ENCODE measurements at places on chromosomes 3 and 15.

DNA sequence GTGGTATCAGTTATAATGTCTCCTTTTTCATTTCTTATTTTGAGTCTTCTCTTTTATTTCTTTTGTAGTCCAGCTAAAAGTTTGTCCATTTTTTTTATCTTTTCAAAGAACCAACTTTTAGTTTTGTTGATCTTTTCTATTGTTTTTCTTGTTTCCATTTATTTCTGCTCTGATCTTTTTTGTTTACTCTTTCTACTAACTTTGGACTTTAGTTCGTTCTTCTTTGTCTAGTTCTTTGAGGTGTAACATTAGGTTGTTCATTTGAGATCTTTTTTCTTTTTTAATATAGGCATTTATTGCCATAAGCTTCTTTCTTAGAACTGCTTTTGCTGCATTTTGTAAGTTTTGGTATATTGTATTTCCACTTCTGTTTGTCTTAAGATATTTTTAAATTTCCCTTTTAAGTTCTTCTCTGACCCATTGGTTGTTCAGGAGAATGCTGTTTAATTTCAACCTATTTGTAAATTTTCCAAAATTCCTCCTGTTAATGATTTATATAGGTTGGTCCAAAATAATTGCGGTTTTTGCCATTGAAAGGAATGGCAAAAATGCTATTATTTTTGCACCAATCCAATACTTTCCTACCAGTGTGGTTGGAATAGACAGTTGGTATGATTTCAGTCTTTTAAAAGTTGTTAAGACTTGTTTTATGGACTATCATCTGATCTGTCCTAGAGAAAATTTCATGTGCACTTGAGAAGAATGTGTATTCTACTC is 51.2 kb downstream of the KAT2B start:
- no peak overlapping the region for H3K4me3 ChIP-seq
- no peak overlapping the region for H3K27ac ChIP-seq
- DNase-seq, result no peak
- no peaks in the 10 kb centered on the region for H3K27me3 ChIP-seq
- H3K36me3 ChIP-seq, result no peaks in the 10 kb centered on the region

DNA sequence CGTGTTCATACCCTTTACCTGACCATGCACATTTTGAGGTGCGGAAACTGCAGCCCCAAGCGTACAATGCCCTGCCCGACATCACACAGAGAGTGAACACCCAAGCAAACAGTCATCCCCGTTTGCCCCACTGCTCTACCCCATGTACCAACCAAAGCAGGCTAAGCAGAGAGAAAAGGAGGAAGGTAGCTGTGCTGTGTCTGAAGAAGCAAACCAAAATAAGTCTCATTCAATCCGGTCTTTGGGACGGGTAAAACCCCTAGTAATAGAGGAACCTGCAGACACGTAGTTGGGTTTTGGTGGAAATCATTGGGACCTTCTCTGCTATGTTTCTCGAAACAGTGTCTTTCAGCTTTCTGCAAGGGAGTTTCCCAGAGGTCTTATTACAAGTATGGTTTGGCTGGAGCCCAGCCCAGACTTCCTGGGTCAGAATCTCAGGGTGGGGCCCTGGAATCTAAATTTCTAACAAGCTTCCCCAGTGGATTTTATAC is 164.6 kb upstream of the HES1 start:
- no peak overlapping the region for H3K27ac ChIP-seq
- DNase-seq, result peak; percentile 59
- peaks cover 17% of the 10 kb centered on the region for H3K4me1 ChIP-seq
- H3K4me3 ChIP-seq, result no peak overlapping the region
- H3K36me3 ChIP-seq, result no peaks in the 10 kb centered on the region
- H3K27me3 ChIP-seq, result peaks cover 64% of the 10 kb centered on the region

GRCh38 chr15:39914977-39915376 is 5.1 kb downstream of the GPR176 start:
- H3K4me1 ChIP-seq, result no peaks in the 10 kb centered on the region
- no peaks in the 10 kb centered on the region for H3K27me3 ChIP-seq
- no peak overlapping the region for H3K27ac ChIP-seq
- no peaks in the 10 kb centered on the region for H3K36me3 ChIP-seq
- DNase-seq, result no peak
- no peak overlapping the region for H3K4me3 ChIP-seq

- H3K36me3 ChIP-seq, result peaks cover 3% of the 10 kb centered on the region
- no peaks in the 10 kb centered on the region for H3K27me3 ChIP-seq
- peaks cover 13% of the 10 kb centered on the region for H3K4me1 ChIP-seq
- peak; percentile 54 for DNase-seq
- peak overlapping the region; percentile 65 for H3K27ac ChIP-seq
Observed at GRCh38 chr3:182969277-182969676, 11.1 kb downstream of the DCUN1D1 start.

GRCh38 chr3:42983927-42984326 is 4.8 kb downstream of the GASK1A start:
- peaks cover 9% of the 10 kb centered on the region for H3K4me1 ChIP-seq
- no peak for DNase-seq
- no peak overlapping the region for H3K4me3 ChIP-seq

DNA sequence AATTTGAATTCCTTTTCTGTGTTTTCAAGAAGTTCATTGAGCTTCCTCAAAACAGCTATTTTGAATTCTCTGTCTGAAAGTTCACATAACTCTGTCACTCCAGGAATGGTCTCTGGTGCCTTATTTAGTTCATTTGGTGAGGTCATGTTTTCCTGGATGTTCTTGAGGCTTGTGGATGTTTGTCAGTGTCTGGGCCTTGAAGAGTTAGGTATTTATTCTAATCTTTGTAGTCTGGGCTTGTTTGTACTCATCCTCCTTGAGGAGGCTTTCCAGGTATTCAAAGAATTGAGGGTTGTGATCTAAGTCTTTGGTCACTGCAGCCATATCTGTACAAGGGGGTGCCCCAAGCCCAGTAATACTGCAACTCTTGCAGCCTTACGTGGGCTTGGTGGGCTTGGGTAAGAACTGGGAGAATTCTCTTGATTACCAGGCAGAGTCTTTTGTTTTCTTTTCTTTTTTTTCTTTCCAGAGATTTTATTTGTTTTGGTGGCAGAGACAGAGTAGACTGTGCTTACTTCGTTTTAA is 19.3 kb upstream of the CCNDBP1 start:
- no peaks in the 10 kb centered on the region for H3K27me3 ChIP-seq
- H3K4me3 ChIP-seq, result no peak overlapping the region
- DNase-seq, result no peak
- peaks cover 40% of the 10 kb centered on the region for H3K36me3 ChIP-seq

DNA sequence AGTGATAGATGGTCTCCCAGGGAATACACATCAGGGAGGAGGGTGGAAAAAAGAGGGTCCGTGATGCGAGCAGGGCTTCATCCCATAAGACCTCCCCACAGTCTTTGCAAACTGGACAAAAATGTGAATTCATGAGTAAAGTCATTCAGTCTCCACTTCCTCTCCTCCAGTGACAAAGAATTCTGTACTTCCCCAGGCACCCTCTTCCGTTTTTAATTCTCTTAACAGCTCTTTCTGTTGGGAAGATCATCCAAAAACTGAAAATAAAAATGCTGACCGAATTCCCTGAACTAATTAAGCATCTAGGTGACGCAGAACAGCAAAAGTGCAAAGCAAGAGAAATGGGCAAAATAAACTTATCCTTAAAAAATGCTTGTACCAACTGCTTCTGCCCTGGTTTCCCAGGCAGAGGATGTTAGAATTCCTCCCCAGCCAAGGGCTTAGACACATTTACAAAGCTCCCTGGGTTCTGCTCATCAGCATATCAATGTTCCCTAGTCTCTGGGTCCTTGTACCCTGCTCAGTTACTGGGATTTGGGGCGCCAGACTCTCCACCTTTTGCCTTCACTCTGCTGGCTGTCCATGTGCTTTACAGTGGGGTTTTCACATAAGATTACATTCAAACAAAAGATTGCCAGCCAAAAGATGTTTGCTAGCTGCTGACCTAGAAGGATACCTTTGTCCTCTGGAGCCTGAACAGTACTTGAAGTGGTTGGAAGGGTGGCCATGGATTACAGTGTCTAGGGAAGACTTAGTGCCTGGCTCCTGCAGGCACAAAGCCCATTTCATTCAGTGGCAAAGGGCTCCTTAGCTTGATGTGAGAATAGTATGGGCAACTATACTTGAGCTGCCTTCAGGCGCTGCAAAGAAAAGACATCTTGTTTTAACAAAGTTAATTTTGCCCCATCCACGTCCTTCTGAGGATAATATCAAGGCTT is 69.4 kb downstream of the ARNT2 start:
- no peak for DNase-seq
- H3K36me3 ChIP-seq, result no peaks in the 10 kb centered on the region
- H3K4me3 ChIP-seq, result no peak overlapping the region
- H3K27ac ChIP-seq, result no peak overlapping the region
- H3K4me1 ChIP-seq, result peaks cover 5% of the 10 kb centered on the region

DNA sequence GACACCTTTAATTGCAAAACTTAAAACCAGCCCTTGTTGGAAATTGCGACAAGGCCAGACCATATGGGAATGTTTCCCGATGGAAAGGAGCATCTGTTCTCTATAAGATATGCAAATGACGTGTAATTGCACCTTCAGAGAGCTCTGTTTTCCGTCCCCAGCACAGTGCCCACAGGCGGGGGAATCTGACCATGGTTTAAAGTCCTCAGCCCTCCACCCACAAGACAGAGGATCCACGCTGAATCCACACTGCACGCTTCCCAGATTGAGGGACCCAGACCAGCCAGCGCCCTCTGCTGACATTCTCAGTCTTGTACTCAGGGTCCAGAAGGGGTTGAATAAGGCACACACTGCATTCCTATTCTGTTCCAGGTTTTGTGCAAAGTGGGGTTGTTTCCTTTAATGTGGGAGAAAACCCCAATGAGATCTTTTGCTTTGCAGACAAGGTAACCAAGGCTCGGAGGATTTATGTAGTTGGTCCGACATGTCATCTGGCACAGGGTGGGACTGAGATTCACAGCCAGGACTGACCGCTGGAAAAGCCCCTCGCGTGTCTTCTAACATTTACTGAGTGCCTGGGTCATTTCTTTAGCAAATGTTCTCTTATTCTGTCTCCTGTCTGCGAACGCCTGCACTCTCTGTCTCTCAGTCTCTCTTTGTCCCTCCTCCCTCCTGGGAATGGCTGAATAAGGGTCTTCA is 36.8 kb upstream of the KLHL25 start:
- H3K4me1 ChIP-seq, result no peaks in the 10 kb centered on the region
- no peak overlapping the region for H3K27ac ChIP-seq
- peaks cover 23% of the 10 kb centered on the region for H3K27me3 ChIP-seq
- no peak overlapping the region for H3K4me3 ChIP-seq
- H3K36me3 ChIP-seq, result no peaks in the 10 kb centered on the region
- peak; percentile 56 for DNase-seq

DNA sequence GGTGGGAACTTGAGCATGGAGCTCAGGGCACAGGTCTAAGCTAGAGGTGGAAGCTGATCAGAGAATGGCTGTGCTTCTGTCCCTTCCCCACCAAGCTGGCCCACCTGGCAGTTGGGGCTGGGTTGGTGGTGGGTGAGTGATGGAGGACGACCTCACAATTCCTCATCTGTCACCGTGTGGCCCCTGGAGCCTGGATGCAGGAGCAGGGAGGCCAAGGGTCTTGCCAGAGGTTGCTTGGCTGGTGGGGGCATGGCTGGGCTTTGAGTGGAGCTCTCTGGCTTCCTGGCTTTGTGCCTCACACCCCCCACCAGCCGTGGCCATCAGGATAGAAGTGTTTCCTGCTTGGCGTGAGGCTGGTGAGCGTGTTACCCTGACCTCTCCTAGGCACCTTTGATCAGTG is 36.0 kb downstream of the FBLN2 start:
- peaks cover 23% of the 10 kb centered on the region for H3K4me1 ChIP-seq
- DNase-seq, result no peak
- no peak overlapping the region for H3K4me3 ChIP-seq
- no peak overlapping the region for H3K27ac ChIP-seq
- H3K36me3 ChIP-seq, result peaks cover 41% of the 10 kb centered on the region

- no peak overlapping the region for H3K27ac ChIP-seq
- no peaks in the 10 kb centered on the region for H3K4me1 ChIP-seq
- DNase-seq, result no peak
- no peak overlapping the region for H3K4me3 ChIP-seq
- no peaks in the 10 kb centered on the region for H3K36me3 ChIP-seq
Observed at GRCh38 chr15:90113166-90113565, 10.9 kb upstream of the IDH2 start.

- H3K4me3 ChIP-seq, result no peak overlapping the region
- no peak for DNase-seq
- no peaks in the 10 kb centered on the region for H3K36me3 ChIP-seq
- no peak overlapping the region for H3K27ac ChIP-seq
- H3K4me1 ChIP-seq, result no peaks in the 10 kb centered on the region
- no peaks in the 10 kb centered on the region for H3K27me3 ChIP-seq
Observed at GRCh38 chr15:27897481-27897880, 201.6 kb downstream of the OCA2 start.

- H3K27me3 ChIP-seq, result no peaks in the 10 kb centered on the region
- no peaks in the 10 kb centered on the region for H3K4me1 ChIP-seq
- H3K4me3 ChIP-seq, result no peak overlapping the region
- H3K27ac ChIP-seq, result no peak overlapping the region
- no peak for DNase-seq
Observed at GRCh38 chr3:135083756-135084155, 288.7 kb downstream of the EPHB1 start.

DNA sequence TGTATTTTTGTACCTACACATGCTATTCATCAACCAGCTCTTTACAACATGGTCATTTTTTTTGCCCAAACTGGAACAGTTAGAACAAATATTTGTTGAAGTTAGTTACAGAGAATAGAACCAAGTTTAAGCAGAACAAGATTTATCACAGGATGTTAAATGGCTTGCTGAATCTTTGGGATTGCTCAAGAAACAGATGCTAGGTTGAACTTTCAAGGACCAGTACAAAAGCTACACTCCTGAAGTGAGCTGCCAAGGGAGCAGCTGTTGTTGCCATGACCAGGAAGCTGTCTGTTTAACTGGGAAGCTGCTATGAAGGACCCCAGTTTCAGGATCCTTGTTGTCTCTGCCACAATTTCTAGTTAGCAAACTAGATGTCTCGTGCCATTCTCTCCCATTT is 53.7 kb downstream of the ZIC1 start:
- H3K4me3 ChIP-seq, result no peak overlapping the region
- H3K36me3 ChIP-seq, result no peaks in the 10 kb centered on the region
- H3K4me1 ChIP-seq, result no peaks in the 10 kb centered on the region

DNA sequence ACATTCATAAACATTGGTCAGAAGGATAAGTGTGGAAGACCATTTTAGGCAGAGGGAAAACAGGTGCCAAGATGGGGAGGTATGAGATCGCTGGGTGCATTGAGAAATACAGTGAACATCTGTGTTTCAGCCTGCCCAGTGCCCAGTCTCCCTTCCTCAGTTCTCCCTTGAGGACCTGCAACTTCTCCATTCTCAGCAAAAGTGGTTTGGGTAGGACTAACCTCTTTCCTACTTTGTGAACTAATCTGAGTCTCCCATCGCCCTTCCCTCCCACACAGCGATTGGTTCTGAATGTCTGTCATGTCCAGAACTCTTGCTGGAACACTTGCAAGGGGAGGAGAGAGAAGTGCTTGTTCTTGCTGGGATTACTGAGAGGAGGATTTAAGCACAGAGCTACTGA is 10.9 kb upstream of the CCNL1 start:
- H3K4me3 ChIP-seq, result no peak overlapping the region
- peaks cover 2% of the 10 kb centered on the region for H3K4me1 ChIP-seq
- H3K36me3 ChIP-seq, result no peaks in the 10 kb centered on the region
- DNase-seq, result no peak

- peak overlapping the region; percentile 55 for H3K4me3 ChIP-seq
- H3K27me3 ChIP-seq, result no peaks in the 10 kb centered on the region
- H3K4me1 ChIP-seq, result no peaks in the 10 kb centered on the region
- no peak for DNase-seq
- H3K27ac ChIP-seq, result no peak overlapping the region
Observed at GRCh38 chr3:152196782-152197181, 71.9 kb upstream of the MBNL1 start.
